ENCODE measurements at places on chromosomes 7 and 10.
A peak's percentile ranks its signal among the peaks of the same experiment; 100 is the strongest.

- no peak for DNase-seq
Measured at GRCh38 chr10:119772334-119772733, 46.5 kb downstream of the INPP5F start.

DNA sequence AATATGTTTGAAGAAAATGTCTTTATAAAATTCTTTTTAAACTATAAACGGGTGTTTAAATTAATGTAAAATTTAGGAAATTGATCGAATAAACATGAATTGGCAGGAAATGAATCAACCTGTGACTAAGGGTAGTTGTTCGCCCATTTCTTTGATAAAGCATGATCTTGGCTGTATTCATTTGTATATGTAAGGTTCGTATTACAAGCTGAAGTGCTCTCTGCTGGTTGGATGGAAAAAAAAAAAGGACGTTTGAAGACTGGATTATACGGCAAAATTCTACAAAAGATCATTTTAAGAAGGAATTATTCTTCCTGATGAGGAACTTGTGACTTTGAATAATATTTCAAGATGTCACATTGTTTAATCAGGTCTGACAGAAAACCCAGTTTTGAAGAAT, 185.4 kb upstream of the ANK3 start:
- DNase-seq, result no peak

GRCh38 chr10:30813872-30814481, 184.4 kb upstream of the LYZL2 start:
- no peak for DNase-seq

DNA sequence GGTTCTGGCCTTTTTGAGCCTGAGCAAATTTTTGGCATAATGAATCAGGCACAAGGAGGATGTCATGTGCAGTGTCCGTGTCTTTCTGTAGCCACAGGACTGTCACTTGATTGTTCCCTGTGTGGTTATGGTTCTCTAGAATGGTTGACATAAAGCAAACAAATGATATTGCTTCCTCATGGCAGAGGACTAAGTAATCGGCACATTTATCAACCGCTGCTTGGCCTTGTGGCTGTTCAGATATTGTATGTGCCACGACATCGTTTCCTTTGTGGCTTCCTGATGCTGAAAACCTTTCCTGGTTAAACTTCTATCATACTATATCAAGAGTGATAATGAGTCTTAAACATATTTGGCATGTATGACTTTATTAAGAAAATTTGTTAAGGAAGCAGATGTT, 598.8 kb downstream of the SUGCT start:
- no peak for DNase-seq

DNA sequence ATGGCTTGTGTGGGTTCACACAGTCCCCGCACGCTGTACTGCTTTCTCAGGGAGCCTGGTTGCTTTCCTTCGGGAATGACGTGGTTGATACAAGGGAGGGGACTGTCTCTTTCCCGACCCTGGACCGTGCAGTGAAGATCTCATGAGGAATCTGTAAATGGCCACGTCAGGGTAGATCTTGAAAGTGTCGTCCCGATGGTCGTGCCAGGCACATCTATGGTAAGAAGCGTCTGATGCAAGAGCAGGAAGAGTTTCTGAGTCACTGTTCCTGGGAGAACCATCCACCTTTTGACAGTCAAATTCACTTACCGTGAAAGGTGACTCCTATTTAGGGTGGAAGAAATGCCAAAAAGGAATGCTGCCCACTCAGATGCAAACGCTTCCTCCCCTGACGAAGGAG, 500.4 kb downstream of the PTPRN2 start:
- no peak for DNase-seq

DNA sequence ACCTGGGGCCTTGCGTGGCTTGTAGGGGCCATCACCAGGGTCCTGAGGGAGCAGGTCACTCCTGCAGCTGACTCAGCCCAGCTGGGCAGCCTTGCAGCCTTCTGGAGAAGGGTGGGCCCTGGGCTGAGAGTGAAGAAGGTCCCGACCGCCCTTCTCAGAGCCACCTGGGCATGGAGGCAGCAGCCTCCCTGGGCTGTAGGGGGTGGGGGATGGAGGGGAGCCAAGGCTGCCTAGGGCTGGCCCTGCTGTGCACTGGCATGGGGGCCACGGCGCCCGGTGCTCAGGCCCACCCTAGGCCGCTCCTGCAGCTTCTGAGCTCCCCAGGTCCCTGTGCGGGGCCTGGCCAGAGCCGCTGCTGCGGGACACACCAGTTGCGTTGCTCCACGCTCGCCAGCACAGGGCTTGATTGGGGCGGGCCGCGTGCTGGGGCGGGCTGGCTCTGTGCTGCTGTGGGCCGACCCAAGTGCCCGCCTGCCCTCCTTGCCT, 63.6 kb upstream of the NKX6-2 start:
- DNase-seq, result no peak

GRCh38 chr10:12906051-12906541, 95.4 kb downstream of the CCDC3 start:
- DNase-seq, result no peak

DNA sequence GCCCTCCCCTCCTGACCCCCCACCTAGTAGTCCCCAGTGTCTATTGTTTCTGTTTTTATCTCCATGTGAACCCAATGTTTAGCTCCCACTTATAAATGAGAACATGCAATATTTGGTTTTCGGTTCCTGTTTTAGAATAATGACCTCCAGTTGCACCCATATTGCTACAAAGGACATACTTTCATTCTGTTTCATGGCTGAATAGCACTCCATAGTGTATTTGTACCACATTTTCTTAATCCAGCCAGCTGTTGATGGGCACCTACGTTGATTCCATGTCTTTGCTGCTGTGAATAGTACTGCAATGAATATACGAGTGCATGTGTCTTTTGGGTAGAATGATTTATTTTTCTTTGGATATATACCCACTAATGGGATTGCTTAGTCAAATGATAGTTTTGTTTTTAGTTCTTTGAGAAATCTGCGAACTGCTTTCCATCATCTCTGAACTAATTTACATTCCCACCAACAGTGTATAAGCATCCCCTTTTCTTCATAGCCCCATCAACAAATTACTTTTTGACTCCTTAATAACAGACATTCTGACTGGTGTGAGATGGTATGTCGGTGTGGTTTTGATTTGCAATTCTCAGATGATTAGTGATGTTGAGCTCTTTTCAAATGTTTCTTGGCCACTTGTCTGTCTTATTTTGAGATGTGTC, 128.4 kb upstream of the PHYHIPL start:
- no peak for DNase-seq

DNA sequence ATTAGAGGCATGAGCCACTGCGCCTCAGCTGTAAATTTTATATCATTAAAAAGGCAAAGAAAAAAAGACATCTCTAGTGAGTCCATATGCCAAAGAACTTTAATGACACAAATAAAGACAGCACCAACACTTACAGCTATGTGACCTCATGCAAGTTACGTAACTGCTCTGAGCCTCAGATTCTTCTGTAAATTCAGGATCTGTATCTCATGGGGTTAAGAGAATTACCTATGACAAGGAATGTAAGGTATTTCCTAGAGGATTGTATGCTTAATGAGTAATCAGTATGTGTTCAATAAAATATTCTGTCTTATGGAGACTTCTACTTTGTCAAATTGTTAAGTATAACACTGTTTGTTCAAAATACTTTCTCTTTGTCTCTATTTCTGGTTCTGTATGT, 274.0 kb upstream of the GLI3 start:
- DNase-seq, result no peak

- DNase-seq, result no peak
Measured at GRCh38 chr7:128831178-128831993, 1.2 kb downstream of the FLNC start.

- DNase-seq, result no peak
Measured at GRCh38 chr7:44639671-44640321, 33.4 kb downstream of the OGDH start.

GRCh38 chr10:71836596-71836974, 14.5 kb downstream of the PSAP start:
- no peak for DNase-seq

GRCh38 chr10:88687853-88688467, 18.1 kb upstream of the LIPK start:
- peak; percentile 20 for DNase-seq

DNA sequence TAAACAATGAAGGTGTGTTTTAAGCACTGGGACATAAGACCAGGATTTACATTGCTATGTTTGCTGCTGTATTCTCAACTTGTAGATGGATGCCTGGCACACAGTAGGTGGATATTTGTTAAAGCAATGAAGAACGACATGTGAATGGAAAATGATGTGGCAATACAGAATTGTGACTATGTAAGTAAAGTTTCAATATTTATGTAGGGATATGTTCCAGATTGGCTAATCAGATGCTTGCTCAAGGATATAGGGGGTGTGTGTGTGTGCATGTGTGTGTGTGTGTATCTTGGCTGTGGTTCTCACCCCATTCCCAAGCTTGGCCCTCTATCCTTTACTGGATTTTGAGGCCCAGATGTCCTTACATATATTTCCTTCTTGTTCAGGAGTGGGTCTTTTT, 42.7 kb upstream of the LAMB1 start:
- DNase-seq, result no peak

- no peak for DNase-seq
Measured at GRCh38 chr10:24215196-24215595, 6.3 kb downstream of the KIAA1217 start.

DNA sequence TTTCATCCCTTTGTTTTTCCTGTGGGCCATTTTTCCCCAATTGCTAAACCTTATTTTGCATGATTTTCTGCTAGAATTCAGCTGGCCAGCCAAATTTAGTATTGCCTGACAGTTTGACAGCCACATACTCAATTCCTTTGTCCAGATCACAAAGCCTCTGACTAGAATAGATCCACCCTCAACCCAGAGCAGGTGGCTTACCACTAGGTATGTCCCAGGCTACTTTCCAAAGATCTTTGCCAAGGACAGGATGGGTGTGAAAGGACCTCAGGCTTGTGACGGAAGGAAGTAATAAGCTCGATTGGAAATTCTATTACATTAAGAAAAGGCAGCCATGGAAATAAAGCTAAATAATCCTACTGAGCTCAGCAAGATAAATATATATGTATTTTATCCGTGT, 50.6 kb upstream of the AGK start:
- DNase-seq, result no peak

DNA sequence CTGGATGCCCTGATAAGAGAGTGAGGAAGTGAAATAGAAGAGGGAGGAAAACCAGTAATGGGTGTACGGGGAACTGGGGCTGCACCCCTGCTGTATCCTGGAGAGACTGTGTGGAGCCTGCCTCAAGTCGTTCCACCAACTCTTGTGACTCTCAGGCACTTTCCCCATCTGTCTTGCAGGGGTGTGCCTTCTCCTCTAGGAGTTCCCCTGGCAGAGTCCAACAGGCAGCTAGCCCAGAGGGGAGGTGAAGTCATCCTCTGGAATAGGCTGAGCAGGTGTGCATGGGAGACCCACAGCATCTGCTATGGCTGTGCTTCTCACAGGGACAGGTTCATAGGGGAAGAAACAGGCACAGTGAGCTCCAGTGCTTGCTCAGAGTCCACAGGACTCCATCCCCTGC, 46.8 kb downstream of the WIPF3 start:
- no peak for DNase-seq

DNA sequence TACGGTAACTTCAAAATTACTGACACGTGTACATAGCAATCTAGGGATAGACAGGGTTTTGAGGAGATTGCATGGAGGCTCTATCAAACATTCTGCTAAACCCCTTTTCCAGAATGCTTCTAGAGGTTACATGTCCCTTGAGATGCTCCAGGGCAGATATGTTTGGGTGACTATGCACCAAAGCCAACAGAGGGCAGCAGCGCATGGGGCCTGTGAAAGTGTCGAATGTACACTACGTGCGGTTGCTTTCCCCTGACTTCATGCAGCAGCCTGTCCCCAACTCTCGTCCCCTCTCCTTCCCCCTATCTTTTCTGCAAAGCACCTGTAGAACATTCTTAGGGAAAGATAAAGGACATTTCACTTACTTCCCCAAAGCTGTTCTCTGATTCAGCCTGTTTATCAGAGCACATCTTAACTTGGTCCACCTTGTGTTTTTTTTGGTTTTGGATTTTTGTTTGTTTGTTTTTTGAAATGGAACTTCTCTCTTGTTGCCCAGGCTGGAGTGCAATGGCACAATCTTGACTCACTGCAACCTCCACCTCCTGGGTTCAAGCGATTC, 90.2 kb downstream of the UBE3C start:
- DNase-seq, result peak; percentile 3

DNA sequence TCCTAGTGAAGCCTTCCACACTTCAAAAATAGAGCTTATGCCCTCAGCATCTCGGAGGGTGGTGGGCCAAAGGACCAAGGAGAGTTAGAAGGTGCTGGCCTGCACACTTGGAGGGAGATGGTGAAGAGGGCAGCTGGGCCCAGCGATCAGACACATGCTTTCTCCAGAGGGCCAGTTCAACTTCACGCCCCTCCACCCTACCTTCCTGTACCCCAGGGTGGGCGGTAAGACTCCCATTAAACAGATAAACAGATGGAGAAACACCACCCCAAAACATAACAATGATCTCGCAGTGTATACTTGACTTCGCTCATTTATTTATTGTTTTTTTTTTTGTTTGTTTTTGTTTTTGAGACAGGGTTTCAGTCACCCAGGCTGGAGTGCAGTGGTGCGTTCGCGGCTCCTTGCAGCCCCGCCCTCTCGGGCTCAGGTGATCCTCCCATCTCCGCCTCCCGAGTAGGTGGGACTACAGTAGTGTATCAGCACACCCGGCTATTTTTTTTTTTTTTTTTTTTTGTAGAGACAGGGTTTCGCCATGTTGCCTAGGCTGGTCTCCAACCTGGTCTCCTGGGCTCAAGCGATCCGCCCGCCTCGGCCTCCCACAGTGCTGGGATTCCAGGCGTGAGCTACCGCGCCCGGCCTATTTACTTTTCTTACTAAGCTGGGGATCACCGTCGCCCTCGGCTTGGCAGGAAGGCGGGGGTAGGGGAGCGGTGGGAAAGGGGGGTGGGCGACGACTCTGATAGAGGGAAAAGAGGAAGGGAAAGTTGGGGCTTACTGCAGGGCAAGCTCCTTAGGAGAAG, 1.8 kb downstream of the C10orf95 start:
- DNase-seq, result peak; percentile 80

DNA sequence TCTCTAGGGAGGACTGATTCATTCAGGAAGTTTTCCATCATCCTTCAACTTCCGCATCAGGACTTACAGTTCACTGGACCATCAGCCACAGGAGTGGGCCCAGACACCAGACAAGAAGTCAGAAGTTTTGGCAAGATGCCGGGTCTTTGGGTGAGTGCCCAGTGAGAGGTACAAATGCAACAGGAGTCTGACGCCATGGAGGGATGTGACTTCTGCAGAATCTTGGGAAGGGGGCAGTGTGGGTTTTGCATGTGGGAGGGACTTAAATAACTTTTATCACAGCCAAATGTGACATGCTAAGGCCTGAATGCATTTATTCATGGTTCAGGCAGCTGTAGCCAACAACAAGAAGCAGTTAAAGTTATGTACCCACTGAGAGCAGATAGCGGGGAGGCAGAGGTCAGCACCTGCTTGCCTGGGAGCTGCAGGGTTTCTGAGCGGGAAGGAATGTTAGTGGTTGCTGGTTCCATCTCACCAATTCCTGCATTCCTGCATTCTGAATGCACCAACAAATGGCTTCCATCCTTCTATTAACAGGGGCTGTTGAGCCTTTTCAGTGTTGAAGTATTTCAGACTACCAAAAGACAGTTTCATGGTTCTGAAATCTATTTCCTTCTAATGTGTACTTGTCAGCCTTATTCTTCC, 375.2 kb downstream of the PAXIP1 start:
- DNase-seq, result no peak
